ENCODE measurements at places on chromosomes 13 and 19. TPM values are rescaled to one million over a fixed set of nuclear protein-coding genes. Genes with fewer than 3 reads are reported as not detected.

DNA sequence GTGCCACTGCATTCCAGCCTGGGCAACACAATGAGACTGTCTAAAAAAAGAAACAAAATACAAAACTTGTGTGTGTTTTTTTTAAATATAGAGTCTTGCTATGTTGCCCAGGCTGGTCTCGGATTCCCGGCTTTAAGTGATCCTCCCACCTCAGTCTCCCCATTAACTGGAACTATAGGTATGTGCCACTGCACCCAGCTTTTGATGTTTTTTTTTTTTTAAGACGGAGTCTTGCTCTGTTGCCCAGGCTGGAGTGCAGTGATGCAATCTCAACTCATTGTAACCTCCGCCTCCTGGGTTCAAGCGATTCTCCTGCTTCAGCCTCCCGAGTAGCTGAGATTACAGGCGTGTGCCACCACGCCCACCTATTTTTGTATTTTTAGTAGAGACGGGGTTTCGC, 37.0 kb downstream of the SUGP2 start:
- no peak for DNase-seq

GRCh38 chr13:90397503-90397902, 950.0 kb upstream of the MIR17HG start:
- no peak for DNase-seq

- no peak for DNase-seq
Measured at GRCh38 chr19:8126511-8126910, 22.9 kb downstream of the FBN3 start.

TRPM4 gene
- total RNA-seq, result 17.7 TPM

GRCh38 chr19:43441716-43442115, 23.7 kb downstream of the LYPD3 start:
- DNase-seq, result no peak

DNA sequence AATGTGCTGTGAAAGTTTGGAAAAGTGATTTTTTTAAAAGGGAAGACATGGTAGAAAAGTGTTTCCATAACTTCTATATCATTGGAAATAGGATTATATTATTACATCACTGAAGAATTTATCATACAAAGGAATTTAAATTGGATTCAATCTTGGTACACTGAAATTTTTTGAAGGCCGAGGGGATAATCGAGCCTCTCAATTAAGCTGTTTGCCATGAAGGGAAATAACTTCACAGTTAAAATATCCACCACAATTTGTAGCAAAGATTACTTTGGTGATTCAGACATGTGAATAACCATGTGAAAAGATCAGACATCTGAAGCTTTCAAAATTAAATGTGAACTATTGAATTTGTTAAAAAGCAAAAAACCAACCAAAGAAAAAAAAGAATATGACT, 215.3 kb downstream of the KLF5 start:
- DNase-seq, result no peak

DNA sequence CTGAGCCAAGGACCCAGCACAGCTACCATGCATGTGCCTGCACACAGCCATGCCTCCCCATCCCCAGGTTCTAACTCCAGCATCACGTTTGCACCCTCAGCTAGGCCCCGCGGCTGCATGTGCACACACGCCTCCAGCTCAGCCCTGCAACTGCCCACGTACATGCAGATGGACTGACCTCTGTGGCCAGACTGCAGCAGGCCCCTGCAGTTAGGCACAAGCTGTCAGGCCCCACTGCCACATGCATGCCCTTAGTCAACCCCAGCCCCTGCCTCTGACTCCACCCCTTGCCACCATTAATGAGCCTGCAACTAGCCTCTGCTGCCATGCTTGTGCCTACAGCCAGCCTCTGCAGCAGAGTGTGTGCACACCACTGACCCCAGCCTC, 23.1 kb downstream of the SLC6A16 start:
- no peak for DNase-seq

DNA sequence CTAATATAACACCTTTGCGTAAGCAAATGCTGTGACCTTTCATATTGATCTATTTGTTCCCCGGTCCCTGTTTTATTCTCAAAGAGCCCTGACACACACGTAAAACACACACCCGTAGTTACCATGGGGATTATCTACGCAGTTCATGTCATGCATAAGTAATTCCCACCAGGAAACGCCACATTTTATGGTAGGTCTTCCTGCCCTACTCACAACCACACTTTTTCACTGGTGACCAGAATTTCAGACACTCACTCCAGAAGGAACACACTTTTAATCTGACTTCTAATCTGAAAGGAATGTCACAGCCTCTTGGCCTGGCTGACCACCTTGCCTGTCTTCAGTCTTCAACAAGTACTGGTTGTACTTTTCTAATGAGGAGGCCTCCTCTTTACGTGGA, 46.8 kb downstream of the SLC7A1 start:
- DNase-seq, result no peak

ZNF534 gene
- 0.22 TPM for total RNA-seq

LGALS4 gene
- total RNA-seq, result 3.7 TPM

GRCh38 chr13:52809310-52809769, 39.1 kb downstream of the PCDH8 start:
- DNase-seq, result peak; percentile 52

- DNase-seq, result no peak
Measured at GRCh38 chr19:46533078-46533620, 37.5 kb upstream of the PNMA8B start.

WDR62 gene
- 9.2 TPM for total RNA-seq

NUDT19 gene
- total RNA-seq, result 11.8 TPM

N4BP2L1 gene
- total RNA-seq, result 20.0 TPM

GRCh38 chr13:68851026-68851425, 1256.6 kb upstream of the ATXN8OS start:
- DNase-seq, result no peak

GRCh38 chr13:94928127-94928775, 215.9 kb upstream of the SOX21 start:
- no peak for DNase-seq

DNA sequence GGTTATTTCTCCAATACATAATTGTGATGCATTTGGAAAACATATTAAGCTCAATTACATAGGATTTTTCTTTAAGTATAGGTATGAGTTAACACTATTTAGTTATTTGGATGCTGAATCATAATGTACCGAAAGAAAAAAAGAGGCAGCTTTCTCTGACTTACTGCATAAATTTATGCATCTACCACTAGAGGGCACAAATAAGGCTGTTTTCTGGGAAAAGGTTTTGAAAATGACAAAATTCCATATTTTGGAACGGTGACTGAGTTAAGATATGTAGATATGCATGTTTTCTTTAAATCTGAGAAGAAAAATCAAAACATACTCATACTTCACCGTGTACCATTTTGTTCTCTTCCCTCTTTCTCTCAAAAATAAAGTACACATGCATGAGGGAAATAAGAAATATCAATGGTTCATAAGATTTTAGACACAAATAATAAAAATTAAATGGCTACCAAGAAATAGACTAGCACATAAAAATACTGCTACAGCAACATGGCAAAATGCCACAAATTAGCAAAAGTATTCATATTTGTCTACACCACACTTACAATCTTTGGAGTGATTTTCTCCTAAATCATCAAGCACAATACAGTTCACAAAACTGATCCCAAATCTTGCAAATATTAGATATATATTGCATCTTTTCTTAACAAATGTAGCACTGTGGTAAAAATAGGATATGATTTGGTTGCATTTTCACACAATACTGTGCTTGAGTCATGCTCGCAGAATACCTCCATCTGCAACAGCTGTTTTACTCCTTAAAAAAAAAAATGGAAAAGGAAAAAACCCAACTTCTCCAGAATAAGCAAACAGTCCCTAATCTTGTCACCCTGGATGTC, 260.0 kb downstream of the FGF14 start:
- DNase-seq, result no peak

DNA sequence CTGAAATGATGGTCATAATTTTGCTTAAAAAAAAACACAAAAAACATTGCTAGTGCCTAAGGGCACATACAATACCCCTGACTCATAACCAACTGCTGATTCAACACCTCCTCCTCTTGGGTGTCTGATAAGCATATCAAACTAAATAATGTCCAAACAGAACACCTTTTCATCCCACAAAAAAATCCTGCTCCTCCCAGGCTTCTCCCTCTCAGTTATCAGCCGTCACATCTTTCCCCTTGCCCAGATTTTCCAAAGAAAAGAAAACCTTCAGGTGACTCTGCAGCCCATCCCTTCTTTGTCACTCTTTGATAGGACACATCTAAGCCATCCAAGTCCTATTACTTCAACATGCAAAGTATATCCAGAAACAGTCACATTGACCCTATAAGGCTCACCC, 46.9 kb downstream of the ABCC4 start:
- DNase-seq, result no peak

Data from progenitor cell of endocrine pancreas (in vitro differentiated cells).